ENCODE measurements at places on chromosomes 5 and 9.

GRCh38 chr5:9342161-9342787 lies 203.6 kb downstream of the SEMA5A start:
- no peak for DNase-seq

DNA sequence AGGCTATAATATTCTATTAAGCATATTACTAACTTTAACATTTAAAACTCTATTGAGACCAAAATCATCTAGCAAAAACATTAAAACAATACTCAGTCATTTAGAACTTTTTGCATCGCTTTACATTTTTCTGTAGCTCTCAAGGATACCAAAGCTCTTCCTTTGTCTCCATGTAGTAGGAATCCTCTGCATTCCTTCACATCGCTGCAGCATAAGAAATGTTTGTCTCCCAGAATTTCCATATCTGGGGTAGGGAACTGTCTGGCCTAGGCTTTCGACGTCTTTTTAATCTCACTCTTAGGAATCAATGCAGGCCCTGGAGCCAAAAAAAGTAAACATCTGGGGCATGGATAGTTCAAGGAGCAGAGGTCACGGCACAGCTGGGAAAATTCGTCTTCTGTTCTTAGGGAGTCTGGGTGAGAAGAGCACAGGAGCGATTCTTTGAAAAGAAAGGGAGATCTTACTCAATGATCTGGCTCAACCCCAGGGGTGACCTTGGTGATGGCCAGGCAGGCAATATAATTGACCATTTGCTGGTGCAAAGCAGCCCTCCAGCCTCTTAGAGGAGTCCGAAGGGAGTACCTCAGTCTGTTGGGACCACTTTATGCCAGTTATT lies 23.2 kb upstream of the RAI14 start:
- no peak for DNase-seq

DNA sequence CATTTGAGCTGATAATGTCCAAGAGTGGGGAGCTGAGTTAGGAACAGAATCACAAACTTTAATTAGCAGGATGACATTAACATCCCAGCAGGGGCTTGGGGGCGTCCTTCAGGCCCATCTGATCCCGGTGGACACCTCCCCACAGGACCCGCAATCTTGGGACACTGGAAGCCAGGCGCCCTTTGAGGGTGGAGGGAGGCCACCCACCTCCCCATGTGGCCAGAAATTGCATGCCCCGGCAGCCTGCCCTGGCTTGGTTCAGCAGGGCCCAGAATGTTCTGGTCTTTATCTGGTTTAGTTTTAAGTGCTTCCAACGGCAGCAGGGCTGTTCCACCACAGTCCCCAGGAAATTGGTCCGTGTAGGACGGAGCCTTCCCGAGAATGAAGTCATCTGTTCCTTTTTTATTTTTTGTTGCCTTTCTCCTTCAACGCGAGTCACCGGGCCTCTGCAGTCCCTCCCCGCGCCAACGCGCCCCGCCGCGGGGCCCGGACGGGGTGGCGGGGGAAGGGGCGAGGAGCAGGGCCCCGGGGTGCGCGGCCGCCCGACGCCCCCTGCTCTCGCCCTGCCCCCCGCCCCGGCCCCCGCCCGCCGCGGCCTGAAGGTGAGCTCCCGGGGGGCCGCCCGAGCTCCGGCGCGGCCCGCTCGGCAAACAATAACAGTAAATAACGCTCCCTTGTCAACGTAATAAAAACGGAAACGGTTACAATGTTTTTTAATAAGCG lies 207.9 kb downstream of the C9orf50 start:
- peak; percentile 64 for DNase-seq

DNA sequence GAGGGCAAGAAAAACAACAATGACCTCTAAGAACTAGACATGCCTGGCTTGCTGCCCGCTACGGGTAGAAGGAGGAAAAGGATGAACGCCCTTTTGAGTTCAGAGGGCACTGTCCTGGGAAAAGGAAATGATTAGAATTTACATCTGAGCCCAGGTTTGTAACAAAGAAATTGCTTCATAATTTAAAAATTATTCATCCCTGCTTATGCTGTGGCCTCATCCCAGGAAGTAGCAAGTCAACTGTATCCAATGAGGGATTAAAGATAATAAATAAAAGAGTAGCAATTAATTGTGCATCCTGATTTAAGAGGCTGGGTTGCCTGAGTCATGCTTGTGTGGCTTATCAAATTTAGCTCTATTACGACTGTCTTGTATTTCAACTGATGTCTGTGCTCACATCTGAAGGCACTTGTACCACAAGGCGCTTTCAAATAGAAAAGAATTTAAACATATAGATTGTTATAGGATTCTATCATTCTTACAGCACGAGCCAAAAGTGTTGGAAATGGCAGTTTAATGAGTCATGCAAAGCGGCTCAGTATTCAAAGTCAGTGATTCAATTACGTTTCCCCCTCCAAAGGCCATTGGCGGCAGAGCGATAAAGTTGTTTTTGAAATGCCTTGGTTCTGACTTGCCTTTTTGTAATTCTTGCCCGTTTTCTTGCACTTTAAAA lies 40.0 kb upstream of the DMRT1 start:
- no peak for DNase-seq

GRCh38 chr5:135269199-135269598 lies 129.8 kb downstream of the MACROH2A1 start:
- no peak for DNase-seq

DNA sequence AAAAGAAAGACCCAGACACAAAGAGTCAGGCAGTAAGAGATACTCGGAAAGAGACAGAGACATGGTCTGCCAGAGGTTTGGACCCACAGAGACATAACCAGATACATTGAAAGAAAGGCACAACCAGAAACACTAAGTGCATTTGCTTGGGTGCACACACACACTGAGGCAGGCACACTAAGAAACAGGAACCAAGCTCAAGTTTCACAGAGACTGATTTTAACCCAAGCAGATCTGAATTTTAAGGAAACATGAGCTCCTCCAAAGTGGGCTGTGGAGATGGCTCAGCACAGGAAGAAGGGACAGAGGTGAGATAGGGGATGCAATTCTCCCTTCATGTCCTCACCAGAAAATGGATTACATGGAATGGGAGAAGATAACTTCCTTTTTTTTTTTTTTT lies 9.5 kb downstream of the AQP3 start:
- no peak for DNase-seq

DNA sequence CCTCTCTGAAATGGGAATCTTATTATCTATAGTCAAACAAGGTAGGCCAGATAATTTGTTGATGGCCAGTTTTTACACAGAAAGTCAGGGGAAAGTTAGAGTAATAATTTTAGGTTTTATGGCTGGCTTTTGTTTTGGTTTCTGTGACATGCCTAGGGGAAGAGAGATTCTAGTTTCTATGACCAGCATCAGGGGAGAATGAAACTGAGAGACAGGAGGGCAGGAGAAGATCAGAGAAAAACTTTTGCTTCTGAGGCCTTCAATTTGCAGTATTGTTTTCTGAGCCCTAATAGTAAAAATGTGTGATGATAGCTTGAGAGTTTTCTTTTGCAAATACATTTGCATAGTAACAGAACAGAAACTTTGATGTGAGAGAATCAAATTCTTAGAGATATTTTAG lies 564.3 kb downstream of the ZNF608 start:
- DNase-seq, result no peak

GRCh38 chr9:125794708-125795107 lies 47.5 kb downstream of the PBX3 start:
- no peak for DNase-seq

DNA sequence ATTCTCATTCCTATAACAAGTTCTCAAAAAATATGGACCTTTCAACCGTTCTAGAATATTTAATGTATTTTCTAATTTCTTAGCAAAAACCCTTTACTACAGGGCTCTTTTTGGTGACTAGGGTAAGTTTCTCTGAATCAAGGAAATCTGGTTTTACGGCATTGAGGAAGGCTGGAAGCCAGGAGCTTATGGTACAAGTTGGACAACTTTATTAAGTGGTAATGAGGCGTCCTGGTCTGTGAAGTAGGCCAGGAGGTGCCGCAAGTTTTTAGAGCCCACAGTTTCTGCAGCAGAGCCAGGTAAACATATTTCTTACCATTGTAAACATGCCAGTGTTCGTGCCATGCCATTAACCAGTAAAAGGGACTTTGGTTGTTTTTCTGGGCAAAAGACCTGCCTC lies 14.6 kb upstream of the C1QTNF3 start:
- DNase-seq, result no peak

DNA sequence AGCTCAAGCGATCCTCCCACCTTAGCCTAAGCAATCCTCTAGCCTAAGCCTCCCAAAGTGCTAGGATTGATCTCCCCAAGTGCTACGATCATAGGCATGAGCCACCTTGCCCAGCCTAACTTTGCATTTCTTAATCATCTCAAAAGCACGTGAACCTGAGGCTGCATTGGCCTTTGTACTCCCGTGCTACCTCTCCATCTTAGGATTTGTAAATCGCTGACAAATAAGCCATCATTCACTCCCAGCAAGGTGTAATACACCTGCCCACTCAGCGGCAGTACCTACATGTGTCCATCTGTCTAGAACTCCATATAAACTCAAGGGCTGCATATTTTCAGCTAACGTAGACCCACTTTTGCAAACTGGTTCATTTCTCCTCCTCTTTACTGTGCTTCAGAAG lies 2.8 kb downstream of the ANKH start:
- no peak for DNase-seq

DNA sequence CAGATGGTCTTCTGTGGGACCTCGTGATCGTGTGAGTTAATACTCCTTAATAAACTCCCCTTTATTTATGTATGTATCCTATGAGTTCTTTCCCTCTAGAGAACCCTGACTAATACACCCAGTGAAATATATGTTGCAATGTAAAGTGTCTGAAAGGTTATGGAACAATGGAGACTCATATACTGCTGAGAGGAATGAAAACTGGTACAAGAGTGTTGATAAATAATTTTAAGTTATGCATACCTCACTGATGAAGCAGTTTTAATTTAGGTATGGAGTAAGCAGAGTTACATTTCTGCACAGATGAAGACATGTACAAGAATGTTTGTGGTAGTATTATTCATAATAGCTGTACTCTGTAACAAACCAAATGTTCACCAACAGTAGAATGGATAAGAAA lies 438.3 kb downstream of the TAF11L14 start:
- no peak for DNase-seq

DNA sequence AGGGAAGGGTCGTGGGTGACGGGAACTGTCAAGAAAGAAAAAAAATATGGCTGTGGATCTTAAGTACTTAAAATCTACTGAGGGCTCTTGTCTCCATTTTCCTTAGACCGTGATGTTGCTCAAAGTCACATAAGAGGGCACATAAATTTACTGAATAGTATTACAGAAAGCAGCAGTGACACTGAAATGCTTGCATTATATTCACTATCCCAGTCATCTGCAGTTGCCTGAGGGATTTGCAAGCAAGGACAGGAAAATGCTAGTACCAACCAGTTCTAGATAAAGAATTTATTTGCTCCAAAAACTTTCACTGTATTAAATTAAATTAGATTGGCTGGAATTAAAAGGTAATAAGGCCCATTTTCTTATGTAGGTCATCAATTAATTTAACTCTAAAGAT lies 106.5 kb upstream of the CCDC152 start:
- DNase-seq, result no peak

- DNase-seq, result no peak
These were observed 115.4 kb downstream of the ZNF608 start for GRCh38 chr5:124630767-124631704.

GRCh38 chr5:170920196-170920595 lies 58.4 kb downstream of the RANBP17 start:
- no peak for DNase-seq

- no peak for DNase-seq
These were observed 24.8 kb downstream of the PPP3R2 start for GRCh38 chr9:101569741-101570501.

DNA sequence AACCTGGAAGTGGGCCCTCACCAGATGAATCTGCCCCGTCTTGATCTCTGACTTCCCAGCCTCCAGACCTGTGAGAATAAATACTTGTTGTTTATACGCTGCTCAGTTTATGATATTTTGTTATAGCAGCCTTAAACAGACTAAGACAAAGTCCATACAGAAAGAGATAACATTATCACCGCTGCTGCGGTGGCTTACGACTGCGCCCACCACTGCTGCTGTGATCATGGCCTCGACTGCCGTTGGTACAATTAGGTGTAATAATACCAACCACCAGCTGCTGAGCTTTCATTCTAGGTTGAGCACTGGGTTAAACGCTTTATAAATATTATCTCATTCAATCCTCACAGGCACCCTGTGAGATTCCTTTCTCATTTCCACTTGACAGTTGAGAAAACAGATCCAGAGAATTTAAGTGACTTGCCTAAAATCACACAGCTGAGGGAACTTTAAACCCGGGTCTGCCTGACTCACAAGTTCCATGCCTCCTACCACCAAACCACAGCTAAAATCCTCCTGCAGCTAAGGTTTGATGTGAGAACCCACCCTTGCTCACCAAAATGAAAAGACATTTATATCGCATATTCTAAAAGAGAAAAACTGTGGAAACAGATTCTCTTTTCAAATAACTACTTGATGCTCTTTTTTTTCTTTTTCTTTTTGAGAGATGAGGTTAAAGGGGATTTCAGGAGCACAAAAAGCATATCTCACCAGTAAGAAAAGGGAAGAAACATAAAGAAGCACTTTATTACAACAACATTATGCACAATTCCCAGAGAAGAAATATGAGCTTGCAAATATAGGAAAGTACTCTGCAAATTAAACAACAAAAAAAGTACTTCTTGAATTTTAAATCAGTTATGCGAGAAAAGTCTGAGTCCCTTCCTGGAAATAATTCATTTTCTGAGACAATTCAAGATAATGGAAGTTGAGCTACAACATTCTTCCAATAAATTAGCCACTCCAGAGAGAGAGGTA lies 23.9 kb downstream of the GOLM1 start:
- no peak for DNase-seq

DNA sequence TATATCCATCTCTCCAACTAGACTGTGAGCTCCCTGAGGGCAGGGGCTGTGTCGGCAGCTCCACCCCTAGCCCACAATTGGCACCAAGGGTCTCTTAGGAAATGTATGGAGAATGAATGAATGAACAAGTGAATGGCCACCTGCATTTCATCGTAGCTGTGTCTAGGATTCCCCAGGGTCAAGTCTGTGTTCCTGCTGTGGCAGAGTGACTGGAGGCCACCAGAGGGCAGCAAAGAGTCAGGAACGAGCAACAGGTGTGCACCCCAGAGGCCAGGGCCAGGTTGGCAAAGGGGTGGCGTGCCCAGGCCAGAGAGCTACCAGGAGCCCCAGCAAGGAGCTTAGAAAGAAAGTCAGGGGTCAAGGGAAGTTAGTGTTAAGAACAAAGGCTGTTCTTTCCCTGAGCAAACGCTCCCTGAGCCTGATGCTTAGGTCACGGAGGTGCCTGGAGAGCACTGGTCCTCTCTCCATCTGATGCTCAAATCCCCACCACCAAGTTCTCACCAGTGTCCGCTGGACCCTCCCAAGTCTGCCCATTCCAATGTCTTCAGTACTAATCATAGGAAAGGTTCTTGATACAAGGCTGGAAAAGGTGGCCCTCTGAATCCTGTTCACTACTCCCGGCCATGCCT lies 160.7 kb downstream of the PAX5 start:
- DNase-seq, result peak; percentile 19

- DNase-seq, result no peak
These were observed 97.4 kb downstream of the OSTF1 start for GRCh38 chr9:75185585-75186170.

DNA sequence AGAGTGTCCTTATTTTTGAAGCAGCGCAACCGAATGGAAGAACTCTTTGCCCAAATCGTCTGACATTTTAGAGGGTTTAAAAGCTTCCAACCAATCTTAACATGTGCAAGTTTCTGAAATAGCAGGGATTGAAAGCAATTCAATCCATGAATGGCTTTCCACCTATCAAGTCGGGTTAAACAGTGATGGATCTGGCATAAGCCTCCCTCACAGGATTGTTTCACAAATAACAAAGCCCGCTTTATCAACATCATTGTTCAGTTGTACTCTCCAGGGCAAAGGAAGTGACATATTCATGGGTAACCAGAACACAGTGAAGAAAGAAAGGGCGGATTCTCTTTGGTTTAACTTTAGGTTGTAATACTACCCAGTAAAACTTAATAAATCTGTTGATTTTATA lies 497.3 kb downstream of the MTRR start:
- DNase-seq, result no peak

Data from GM04504 (cell line).